ENCODE measurements at places on chromosomes 12 and 14.

DNA sequence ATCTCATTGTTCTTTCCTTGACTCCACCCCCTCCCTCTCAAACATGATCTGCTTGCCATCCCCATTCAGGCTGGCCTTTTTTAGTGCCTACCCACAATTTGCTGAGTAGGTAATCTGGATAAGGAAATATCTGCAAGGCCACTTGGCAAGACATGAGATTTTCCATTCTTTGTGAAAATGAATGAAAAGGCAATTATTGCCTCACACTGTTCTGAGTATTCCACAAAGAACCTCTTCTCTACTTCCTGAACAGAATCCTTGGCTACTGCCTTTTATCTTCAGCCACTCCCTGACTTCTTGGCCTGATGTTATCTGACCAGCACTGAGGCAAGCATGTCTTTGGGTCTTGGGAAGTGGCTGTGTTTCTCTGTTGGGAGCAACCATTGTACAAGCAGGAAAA lies 263.2 kb upstream of the ATP2B1 start:
- no peak for DNase-seq

DNA sequence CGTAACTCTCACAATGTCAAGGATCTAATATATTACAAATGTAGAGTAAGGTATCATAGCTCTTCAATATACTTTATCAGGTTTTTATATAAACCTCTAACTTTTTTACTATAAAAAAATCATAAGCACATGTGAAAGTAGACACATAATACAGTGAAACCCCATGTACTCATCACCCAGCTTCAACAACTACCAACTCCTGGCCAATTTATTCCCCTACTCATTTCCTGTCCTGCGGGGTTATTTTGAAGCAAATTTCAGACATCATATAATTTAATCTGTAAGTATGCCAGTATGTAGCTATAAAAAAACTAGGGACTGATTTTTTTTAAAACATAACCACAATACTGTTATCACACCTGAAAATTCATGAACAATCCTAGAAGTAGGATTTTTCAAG lies 47.7 kb downstream of the NOPCHAP1 start:
- no peak for DNase-seq

DNA sequence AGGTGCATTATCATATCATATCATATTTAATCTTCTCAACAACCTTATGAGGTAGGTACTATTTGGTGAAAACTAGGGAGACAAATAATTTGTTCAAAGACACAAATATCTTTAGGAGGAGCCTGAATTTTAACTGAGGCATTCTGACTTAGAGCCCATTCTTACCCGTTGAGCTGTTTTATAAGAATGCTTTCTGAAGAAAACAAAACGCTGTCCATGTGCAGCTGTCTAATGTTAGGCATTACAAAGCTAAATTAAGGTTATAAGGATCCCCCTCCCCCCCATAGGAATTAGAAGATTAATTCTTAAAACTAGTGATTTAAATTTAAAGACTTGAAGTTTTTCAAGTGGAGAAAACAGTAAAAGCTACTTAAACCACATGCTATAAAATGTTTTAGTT lies 6.4 kb downstream of the KTN1 start:
- DNase-seq = no peak

DNA sequence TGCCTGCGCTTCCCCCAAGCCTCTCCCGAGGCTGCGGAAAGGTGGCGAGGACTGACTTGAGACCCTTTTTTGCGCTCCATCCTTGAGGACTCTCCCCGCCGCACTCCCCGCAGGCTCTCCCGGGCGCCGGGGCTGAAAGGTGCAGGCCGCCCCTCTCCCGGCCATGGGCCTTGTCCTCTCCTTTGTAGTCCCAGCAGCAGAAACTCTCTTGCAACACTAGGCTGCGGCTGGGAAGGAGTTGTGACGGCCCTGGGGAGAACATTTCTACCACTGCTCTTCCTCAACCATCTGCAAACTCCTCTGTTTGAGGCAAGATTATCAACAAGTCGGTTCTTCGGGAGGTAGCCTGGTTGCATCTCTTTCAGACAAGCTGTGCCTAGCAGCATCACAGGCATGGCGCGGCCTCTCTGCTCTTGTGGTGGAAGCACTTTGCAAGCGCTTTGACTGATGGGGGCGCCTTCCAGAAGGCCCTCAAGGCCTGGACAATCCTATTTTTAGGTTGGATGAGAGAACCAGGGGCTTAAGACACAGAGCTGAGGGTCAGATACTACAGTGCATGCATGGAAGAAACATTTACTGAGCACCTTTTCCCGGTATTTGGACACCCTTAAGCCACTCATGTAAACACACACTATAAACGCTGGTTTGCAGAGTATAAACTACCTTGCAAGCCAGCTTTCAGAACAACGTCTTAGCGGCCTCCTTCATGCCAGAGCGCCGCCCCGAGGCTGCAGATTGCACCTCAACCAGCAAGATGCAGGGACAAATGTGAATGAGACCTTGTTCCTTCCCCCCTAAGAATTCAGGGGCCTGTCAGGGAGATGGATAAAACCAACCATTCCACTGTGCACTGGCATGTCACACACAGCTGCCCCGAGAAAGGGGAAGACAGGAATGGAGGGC lies 1.2 kb upstream of the PRIMA1 start:
- DNase-seq = no peak

GRCh38 chr14:34711169-34711568 lies 3.2 kb downstream of the CFL2 start:
- DNase-seq = peak; percentile 89

GRCh38 chr14:94423453-94424056 lies 29.0 kb downstream of the SERPINA11 start:
- peak; percentile 22 for DNase-seq

DNA sequence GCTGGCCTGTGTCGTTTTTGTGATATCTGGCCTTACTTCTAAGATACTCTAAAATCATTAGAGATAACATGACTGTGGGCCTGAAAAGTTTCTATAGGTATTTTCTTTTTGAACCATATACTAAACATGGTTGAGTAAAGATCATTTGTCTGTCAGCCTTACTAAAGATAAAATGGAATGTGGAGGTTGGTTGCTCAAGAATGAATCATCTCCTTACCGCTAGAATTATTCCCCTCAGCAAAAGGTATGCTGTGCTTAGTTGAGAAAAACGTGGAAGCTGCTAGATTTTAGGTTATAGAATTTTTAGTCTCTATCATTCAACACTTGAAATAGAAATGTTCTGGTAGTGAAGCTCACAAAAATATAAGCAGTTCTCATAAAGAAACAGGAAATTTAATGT lies 407.3 kb downstream of the AEBP2 start:
- peak; percentile 49 for DNase-seq

DNA sequence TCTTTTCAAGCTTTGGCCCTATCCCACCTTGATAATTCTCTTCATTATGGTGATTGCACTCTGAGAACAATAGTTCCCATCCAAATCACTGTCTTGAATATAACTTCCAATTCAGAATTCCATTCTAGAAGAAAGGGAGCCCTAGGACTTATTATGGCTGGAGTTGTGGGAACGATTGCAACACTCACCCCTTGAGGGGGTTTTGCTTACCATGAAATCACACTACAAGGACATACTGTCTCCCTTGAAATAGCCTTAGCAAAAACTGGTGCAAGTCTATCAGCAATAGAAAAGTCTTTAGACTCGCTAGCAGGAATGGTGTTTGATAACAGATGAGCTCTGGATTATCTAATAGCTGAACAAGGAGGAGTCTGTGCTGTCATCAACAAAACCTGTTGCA lies 31.4 kb upstream of the OXA1L start:
- DNase-seq = no peak

DNA sequence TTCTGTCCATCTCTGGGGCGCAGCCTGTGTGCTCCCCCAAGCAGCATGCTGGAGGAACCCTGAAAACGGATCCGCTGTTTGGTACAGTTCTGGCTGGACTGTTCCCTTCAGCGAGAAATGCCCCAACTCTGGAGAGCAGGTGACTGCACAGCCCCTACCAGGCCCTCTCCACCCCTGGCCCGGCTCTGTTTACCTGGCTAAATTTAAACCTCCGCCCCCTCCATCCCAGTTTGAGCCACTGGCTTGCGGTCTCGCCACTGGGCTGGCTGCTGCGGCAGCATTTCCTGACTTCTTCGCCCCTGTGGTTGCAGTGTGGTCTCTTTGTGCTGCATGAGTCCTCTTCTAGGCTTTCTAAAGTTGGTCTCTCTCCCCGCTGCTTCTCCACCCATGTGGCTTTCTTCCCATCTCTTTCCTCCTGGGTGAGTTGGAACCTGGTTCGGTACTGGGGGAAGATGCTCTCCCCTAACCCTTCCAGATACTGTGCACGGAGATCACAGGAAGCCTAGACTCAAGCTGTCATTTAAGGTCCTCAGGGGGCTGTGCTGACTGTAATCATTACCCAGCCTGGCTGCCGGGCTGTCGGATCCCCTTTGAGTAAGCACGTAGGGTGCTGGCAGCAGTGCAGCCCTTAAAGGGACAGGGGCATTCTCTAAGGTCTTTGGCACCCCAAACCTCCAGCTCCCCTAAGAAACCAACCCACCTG lies 60.6 kb downstream of the FBXL14 start:
- no peak for DNase-seq

DNA sequence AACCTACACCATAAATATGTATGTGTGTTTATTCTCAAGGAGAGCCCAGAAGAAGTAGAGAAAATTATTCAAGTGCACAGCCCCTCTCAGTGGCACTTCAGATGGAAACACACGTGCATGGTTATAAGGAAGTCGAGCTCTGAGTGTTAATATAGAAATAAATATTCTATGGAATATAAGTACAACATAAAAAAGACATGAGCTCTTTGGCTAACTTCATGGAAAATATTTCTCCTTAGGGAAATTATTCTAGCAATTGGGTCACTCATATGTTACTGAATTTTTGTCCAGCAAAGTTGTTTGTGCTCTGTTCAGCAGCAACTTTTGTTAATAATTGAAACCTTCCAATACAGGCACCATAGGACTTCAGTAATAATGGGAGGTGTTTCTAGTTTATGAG lies 939.0 kb downstream of the LRFN5 start:
- no peak for DNase-seq

- peak; percentile 40 for DNase-seq
Measured at GRCh38 chr14:62179367-62180018, 417.3 kb downstream of the SNAPC1 start.

DNA sequence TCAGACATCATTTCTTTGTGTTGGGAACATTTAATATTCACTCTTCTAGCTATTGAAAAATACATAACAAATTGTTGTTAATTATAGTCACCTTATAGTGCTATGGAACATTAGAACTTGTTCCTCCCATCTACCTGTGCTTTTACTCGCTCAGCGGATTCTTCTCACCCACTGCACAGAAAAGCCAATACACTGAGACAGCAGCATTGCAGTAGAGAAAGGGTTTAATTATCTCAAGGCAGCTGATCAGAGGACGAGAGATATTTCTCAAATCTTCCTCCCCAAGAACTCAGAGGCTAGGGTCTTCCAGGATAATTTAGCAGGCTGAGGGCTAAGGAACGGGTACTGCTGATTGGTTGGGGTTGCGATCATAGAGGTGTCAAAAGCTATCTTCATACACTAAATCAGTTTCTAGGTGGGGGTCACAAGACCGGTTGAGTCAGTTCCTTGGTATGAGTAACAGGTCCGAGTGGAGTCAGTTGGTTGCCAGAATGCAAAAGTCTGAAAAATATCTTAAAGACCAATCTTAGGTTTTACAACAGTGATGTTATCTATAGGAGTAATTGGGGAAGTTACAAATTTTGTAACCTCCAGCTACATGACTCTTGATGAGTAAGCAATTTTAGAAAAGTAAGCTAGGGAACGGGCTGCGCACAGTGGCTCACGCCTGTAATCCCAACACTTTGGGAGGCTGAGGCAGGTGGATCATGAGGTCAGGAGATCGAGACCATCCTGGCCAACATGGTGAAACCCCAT lies 173.1 kb downstream of the FBXL14 start:
- no peak for DNase-seq

DNA sequence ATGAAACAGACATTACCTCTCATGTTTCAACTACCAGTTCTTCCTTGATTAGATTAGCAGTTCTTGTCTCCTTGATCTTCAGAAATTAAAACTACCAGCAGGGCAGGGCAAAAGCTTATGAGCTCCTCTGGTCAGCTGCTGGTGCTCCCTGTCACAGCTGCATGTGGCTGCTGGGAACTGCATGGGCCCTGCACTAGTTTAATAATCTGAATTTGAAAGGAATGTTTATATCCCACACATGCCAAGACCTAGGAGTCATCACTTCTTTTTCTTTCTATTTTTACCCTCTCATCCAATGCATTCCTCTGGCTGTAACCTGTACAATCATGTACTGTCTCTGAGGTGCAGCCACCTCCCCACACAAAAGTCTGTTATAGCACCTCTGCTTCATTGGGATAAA lies 73.9 kb downstream of the ARMH4 start:
- DNase-seq = peak; percentile 55

DNA sequence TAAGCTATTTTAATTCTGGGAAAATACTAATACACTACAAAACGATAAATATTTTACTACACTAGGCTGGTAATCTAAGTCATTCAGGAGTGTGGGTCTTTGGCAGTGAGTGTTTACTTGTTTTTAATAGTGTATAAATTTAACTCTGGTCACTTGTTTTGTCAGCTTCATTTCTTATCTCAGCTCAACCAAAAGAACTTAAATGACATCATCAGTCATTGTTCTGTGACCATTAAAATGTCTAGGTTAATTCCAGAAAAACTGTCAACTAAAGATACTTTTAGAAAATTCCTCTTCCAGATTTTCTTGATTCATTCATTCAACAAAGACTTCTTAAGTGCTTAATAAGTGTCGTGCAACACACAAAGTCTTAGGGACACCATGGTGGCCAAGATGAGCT lies 102.8 kb downstream of the FOXN3 start:
- no peak for DNase-seq

DNA sequence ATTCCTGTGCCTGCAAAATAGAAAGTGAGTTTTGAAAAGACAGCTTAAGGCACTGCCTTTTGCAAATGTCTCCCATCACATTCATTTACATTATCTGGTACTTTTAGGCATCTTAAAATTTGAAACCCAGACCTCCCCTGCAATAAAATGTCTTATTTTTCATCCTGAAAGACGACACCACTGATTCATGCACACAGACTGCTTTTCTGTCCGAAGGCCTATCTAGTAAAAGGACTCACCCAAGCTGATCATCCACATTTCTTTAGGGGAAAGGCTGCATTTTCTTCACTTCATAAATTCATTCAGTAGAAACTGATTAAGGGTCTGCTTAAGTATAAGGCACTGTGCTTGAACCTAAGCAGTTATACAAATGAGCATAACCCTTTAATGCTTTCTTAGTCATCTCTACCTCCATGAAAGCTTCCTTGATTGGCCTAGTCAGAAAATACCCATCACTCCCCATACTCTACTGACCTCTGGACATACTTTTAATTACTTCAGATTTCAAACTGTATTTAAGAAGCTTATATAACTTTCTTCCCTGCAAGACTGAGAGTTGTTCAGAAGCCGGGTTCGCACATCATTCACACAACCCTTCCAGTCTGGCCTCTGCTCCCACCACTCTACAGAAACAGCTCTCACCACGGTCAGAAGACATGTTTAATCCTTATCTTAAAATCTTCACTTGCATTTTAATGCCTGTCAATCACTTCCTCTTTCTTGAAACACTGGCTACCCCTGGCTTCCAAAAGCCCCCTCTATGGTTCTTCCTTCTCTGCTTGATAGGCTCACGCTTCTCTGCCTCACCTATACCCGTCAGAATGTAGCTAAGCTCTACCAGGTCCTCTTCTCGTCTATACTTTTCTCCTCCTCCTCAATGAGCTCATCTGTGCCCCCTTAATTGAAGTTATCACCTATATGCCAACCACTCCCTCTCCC lies 288.6 kb downstream of the MED13L start:
- DNase-seq = no peak
